ENCODE measurements at places on chromosomes 5 and 9.

- DNase-seq: no peak
These were observed 7.0 kb downstream of the DIPK1B start for GRCh38 chr9:136719195-136719880.

- DNase-seq: no peak
These were observed 42.8 kb downstream of the MCCC2 start for GRCh38 chr5:71629950-71630349.

DNA sequence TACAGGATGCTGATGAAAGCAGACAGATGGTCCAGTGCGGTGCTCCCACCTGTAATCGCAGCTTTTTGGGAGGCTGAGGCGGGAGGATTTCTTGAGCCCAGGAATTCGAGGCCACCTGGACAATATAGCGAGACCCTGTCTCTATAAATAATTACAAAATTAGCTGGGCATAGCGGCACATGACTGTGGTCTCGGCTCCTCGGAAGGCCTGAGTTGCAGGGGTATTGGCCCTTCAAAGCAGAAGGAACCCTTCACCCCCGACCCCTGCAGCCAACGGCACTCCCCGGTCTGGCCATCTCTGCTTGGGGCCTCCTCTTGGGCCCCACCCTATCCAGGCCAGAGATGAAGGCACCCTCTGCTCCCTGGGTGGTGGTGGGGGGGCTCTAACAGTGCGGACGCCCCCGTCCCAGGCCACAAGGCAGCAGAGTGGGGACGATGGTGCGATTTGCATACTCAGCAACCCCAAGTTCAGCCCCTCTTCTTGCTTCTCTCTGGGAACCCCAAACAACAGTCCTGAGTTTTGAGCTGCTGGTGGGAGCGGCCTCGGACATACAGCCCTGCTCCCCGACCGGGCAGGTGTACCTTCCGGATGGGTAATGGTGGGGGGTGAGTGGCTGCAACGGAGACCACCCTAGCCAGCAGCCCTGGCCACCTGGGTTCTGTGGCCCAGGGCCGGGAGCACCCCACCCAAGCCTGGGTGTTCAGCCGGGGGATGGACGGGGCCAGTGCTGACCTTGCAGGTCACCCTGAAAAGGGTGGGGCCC, 50.7 kb downstream of the NACC2 start:
- DNase-seq: no peak

- DNase-seq: peak; percentile 79
These were observed 398 bp downstream of the RAPGEF6 start for GRCh38 chr5:131634666-131634995.

- peak; percentile 73 for DNase-seq
These were observed 42.7 kb upstream of the AKNA start for GRCh38 chr9:114430457-114430856.

GRCh38 chr5:135657536-135658305, 78.9 kb upstream of the CXCL14 start:
- no peak for DNase-seq

GRCh38 chr9:98514841-98515240, 193.9 kb downstream of the GABBR2 start:
- DNase-seq: no peak

DNA sequence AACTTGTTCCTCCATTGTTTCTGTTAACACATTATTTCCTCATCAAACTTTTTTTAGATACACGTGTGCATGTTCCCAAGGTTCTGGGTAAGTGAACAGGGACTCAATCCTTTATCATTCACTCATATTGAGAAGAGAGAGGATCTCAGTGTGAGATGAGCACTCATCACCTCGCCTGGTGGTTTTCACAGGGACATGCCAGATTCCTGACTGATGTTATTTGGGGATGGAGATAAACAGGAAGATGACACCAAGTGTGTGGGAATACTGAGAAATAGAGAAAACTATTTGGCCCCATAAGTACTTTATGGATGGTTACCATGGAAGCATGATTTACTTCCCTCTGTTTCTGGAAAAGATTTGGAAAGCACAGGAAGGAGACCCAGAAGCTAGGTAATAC, 533.3 kb upstream of the DMAC1 start:
- DNase-seq: no peak

DNA sequence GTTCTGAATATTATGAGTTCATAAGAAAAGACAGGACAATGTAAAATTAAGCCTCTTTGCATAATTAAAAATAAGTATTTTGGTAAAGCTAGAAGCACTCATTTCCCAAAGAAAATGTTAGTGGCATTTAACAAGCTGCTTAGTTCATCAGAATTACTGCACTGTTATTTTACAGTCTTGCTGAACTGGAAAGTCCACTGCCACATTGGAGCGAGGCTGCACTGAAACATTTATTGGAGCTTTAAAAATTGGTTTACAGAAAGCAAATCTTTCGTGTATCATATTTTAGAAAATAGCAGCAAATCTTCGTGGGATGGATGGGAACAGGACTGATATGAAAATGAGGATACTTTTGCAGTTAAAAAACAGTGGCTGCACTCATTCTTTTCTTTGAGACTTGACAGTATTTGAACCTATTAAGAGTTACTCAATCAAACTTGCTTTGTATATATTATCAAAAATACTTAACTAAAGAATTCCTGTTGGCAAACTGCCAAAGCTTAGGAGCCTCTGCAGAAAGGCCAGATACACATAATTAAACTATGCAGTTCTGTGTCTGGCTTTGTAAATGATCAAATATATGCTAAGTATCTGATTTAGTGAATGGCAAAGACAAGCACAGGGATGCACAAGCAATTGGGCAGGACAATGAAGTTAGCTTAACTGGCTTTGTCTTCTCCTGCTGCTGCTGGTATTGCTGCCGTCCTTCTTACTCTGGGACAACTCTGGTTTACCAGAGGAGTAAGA, 16.5 kb upstream of the FBXL7 start:
- no peak for DNase-seq

GRCh38 chr9:114287763-114288192, 35.1 kb upstream of the ORM1 start:
- DNase-seq: no peak

DNA sequence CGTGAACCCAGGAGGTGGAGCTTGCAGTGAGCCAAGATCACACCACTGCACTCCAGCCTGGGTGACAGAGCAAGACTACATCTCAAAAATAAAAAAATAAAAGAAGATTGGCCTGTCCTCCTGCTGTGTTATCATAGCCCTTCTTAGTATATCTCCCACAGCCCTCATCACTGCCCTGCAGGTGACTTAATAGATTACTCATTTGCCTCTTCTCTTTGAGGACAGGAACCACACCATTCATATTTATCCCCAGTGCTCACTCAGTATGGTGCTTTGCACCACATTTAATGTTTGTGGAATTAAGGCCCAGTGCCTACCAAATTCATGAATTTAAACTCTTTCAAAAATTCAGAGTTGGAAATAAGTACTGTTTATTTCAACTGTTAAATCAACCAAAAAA, 10.3 kb downstream of the IDNK start:
- DNase-seq: no peak

DNA sequence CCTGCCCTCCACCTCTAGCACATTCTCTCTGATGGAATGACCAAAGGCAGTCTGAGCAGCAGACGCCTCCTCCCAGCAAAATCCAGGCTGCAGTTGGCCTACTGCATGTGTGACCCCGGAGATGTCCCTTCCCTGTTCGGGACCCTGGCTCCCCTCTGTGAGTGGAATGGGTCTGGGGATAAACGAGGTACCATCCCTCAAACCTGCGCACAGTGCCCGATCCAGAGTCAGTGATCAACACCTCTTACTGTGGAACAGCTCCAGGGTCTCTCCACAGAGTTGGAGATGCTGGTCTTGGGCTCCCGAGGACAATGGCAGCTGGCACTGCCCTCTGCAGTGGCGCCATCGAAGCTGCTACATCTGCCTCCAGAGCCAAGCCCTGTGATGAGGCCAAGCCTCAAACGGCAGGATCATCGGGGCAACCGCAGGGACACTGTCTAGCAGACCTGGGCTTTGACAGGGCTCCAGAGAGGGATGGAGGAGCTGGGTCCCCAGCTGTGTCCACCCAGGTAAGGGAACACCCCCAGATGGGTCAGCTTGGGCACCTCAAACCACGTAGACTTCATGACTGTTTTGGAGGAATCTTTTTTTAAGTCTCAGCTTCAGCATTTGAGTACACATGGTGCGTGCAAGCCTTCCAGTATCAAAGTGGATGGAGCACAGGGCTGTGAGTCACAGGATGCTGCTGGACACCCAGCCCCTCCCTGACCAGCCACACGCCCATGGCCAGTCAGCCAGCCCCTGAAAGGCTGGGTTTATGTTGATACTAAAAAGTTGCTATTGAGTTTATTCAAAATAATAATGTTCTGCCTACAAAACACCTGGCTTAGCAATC, 13.0 kb downstream of the MED10 start:
- no peak for DNase-seq

GRCh38 chr5:1016036-1016435, 7.4 kb downstream of the NKD2 start:
- DNase-seq: no peak

DNA sequence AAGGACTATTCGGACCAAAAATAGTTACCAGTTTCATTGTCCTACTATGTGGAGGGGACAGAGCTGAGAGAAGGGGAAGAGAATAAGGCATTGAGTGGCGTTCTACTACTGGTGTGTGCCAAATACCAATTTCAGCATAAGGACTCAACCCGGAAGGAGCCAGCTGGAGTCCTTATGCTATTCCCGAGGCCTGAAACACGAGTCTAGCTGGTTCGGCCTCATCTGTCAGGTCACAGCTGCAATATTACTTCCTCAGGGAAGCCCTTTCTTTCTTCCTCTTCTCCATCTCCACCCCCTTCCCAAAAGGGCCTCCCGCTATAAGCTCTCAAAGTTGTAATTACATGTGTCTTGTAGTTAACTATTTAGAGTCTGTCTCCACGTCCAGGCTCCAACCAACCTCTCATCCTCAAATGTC, 20.5 kb upstream of the FER start:
- DNase-seq: no peak

- DNase-seq: no peak
These were observed 166.4 kb downstream of the CDH6 start for GRCh38 chr5:31359839-31360238.

DNA sequence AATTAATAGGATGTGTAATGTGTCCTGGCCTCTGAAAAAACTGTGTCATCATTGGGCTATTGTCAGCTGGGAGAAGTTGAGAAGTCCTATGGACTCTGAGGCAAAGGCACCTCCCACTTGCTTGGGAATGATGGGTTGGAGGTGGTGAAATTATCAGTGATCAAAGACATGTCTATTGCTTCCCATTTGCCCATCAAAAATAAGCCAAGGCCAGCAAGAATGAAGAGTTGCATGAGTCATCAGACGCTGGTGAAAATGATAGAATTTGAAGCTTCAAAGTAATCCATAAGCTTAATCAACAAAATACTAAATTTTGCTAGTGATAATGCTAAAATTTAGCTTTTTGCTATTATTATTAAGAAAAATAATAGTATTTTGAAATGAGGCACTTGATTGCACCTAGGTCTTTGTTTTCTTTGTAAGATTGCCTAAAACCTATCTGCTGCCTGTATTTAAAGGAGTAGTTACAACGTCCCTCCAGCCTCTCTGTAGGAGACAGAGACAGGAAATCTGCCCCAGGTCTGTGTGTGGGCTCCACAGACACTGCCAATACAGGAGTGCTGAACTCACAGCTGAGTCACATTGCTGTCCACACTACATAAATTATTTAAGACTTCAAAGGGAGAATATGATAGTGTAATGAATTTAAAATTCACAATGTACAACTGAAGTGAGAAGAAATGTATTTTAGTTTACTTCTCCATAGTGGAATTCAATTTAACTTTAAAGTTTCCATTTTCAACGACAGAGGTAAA, 48.4 kb upstream of the APC start:
- DNase-seq: no peak

GRCh38 chr9:126475933-126476555, 137.7 kb upstream of the LMX1B start:
- DNase-seq: no peak

GRCh38 chr5:11770310-11770709, 133.9 kb downstream of the CTNND2 start:
- DNase-seq: no peak

GRCh38 chr5:74516211-74516636, 124.3 kb downstream of the ENC1 start:
- DNase-seq: no peak

DNA sequence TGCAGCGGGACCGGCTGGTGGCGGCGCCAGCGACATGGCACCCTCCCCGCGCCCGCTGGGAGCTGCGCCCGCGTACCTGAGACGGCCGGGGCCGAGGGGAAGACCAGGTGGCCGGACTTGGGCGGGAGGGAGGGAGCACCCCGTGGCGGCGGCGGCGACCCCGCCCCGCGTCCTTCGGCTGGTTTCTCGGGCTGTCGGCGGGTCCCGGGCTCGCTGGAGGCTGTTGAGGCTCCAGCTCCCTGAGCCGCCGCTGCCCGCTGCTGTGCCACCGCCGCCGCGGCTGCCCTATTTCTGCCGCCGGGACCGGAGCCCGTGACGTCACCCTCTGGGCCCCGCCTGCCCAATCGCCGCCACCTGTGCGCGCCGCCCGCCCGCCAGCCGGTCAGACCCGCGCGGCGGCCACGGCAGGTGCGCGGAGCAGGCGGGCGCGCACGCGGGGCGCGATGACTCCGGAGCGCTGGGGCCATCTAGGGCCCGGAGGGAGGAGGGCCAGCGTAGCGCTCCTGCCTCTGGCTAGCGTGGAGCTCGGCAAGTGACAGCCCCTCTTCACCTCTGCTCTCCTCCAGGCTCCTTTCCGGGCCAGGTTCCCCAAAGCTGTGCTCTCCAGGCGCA, at the start of gene FSTL4:
TSS of gene FSTL4 (minus strand) at position 293 of the 612 bp plus-strand sequence.
- DNase-seq: peak; percentile 77

DNA sequence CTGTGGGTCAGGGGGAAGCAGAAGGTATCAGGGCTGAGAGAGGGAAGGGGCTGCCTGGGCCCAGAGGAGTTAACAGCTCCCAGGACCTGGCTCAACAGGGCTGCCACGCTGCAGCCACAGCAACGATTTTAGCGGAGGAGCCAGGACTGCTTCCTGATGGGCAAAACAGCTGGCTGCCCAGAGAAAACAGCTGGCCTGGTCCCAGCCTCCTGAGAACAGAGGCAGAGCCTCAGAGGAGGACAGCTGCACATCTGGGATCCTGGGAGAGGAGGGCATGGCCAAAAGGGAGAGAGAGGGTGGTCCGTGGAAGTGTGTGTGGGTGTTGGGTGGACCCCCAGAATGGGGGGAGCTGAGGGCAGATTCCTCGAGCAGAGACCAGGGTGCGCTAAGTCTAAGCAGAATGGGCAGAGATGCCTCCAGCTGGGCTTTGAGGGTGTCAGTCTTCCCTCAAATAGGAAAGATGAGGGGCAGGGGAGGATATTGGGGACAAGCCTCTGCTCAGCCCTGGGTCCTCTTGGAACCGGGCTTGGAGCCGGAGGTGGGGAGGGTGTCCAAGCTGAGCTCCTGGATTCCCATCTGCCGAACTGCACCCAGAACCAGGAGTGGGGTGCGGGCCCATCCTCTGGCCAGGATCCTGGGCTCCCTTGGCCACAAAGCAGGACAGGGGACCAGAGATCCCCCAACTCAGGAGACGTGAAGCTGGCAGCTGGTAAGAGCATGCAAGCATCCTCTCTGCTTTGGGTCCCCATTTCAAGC, 9.1 kb upstream of the CERCAM start:
- no peak for DNase-seq

GRCh38 chr9:127421057-127421456, 3.1 kb upstream of the ZNF79 start:
- DNase-seq: no peak

Data from NCI-H1417 (cell line).